Gastroesophageal sphincter (tissue), 4 donors: ENCODE measurements at places on chromosomes 3 and 15.
A peak's percentile ranks its signal among the peaks of the same experiment; 100 is the strongest.

DNA sequence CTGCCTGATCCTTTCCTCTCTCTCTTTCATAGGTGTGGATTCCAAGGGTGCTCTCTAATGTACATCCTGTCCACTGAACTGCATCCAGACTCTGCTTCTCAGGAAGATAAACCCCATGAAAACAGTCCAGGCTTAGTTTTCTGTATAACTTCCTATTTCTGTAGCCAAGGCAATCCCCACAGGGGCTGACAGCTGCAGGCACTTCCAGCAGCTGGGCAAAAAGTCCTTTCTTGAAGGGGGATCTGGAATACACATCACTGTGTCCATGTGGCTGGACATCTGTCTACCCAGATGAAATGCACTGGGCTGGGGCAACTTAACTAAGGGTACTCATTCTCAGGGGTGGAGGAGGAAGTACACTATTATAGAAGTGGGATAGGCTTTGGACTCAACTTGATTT is 72.2 kb downstream of the NR1D2 start:
- no peak for ATAC-seq

DNA sequence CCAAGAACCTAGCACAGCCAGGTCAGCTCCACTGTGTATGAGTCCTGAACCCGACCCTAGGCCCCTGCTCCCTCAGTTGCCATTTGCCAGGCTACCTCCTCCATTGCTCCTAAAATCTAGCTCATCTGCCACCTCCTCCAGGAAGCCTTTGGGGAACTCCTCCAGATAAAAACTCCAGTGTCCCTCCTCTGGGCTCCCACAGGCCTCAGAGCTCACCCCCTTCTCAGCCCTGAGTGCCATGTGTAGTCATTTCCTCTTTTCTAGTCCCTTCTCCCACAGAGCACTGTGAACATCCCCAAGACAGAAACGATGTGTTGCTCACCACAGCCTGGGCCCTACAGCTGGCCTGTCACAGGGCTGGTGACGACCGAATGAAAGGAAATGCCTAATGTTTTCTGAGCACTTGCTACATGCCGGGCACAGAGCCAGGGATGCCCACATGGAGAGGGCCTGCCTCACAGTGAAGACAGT is 61.0 kb downstream of the IQSEC1 start:
- ATAC-seq = peak; percentile 75

DNA sequence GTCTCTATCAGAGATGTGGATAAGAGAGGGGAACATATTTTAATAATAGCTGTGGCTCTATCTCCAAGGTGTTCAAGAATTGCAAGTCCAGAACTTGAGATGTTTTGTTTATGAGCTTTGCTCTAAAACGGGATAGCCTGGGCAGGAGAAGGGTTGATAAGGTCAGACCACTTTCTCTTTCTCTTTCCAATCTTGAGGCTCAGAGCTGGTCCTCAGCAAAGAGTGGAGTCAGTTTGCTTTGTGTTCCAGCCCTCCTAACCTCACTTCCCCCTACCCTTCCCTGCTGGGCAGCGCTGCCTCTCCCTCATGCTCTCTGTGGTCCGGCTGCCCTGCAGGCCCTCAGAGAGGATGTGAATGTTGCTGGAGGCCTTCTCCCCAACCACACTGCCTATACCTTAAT is 13.8 kb downstream of the KLHL6 start:
- ATAC-seq = no peak

DNA sequence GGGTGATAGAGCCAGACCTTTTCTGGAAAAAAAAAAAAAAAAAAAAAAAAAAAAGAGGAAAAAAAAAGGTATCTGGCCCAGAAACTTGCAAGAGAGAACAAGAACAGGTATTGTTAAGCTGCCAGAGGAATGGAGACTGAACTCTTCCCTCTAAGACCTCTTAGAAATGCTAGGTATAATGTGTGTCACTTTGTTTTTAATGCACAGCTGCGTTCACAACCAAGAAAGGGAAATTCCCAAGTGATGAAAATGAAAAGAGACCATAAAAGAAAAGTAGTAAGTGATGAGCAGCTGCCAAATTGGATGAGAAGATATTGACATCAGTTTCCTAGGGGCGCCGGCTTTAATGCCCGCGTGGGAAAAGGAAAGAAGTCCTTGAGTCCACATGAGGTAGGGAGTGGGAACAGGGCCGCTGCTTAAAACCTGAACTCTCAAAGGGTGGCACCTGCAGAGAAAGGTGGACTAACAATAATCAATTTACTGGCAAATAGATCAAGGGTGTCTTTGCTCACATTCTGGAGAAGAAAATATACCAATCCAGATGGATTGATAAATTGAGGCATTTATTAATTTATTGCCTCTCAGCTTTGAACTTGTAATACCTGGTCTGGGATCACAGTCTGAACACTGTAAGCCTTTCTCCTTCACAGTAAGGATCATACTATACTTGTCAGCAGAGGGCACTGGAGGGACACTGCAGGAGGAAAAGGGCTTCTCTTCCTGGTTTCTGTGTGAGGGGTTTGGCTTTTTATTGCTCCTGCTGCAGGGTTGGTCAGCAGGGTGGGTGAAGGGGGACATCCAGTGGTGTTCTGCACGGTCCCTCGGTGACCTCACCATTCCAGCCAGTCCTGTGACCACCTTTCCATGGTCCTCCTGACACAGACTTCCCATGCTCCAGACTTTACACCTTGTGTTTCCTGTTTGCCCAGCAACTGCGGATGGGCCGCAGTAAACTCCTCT is 131.6 kb downstream of the AQP9 start:
- no peak for ATAC-seq

DNA sequence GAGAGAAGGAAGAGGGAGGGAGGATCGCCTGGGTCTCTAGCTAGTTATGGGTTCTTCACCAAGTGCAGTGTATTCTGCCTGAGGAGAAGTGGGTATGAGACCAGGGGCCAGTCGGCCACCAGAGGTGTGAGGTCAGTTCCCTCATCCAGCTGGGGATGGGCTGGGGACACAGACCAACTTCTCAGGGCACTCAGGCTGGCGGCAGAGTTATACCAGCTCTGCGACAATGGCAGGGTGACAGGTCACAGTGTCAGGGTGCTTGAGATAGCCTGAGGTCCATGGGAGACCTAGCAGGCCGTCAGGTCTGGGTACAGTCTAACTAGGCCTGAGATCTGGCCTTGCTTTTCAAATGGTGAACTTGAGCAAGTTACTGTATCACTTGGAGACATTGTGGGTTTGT is 31.4 kb upstream of the PLXNA1 start:
- ATAC-seq = no peak
